ENCODE measurements at places on chromosomes 3 and 15.

DNA sequence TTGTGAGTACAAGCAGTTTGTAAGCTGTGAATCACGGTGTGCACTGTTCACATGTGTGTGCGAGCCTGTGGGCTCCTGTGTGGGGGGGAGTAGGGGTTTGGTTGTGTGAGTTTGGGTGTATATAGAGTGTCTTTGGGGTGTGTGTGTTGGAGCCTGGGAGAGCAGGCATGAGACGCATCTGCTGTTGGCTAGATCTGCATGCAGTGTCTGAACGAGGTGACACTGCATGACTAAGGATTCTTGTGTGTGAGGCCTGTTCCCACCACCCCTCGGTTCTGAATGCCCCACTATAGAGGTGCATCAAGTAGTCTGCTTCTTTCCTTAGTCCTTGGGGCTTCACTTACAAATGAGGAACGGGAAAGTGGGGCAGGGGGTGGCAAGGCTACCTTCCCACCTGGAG is 68.4 kb downstream of the MAGEF1 start:
- no peak for DNase-seq

- peak; percentile 20 for DNase-seq
These were observed 32.0 kb upstream of the TCF12 start for GRCh38 chr15:56886363-56886931.

DNA sequence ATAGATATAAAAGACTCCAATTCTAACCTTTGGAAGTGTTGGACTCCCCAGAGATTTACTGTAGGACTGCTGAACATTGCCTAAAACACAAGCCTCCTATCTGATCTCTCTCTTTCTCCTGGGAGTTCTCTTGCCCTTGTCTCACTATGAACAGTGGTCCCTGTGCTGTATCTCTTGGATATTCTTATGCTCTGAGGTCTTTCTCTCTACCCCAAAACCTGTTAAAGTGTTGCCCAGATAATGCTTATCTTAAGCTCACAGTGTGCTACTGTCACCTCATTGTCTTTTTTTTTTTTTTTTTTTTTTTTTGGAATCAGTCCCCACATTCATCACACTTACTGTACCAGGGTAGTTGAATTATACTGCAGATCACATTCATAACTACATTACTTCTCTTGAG is 131.0 kb upstream of the CBLB start:
- DNase-seq = no peak

DNA sequence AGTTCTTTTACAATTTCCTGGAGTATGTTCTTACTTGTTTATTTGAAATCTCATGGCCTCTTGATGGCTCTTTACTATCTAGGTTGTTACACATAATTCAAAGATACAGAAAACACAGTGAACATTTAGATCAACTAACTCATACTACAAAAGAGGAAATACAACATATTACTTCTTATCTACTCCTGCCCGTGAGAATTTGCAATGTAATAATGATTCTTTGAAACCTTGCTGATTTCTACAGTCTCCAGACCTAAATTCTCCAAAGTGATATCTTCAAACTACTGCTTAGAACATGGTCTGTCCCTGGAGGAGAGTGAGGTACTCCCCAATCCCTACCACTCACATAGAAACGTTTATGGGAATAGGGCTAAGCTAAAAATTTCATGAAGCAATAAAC is 29.9 kb upstream of the GOLGA8B start:
- no peak for DNase-seq

DNA sequence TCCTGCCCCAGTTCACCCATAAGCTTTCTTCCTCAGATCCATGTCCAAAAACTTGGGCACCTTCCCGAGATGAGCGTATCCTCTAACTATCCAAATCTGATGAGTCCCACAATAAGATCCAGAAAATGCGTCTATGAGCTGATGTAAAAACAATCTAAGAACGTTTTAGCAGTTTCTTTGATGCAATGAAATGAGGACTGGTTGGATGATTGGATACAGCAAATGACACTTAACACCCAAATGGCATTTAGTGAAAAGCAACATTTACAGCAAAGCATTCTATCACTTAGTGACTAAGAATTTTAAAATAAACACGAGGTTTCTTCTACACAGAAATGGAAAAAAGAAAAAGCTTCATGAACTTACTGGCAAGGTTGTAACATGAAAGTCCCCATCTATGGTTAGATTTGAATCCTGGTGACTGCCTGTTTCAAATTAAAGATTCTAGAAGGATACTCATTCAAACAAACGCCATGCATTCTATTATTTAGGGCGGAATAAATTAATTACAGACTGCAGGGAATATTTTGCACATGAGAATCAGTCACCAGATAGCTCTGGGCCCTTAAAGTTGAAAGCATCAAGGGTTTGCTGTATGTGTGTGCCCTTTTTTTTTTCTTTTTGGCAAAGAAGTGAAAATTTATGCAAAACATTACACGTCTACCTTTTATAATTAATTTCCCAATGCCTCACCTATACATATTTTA is 598.6 kb downstream of the FOXP1 start:
- no peak for DNase-seq

Data from suppressor macrophage (primary cell).